Endodermal cell (in vitro differentiated cells): ENCODE measurements at places on chromosomes 16 and 17. TPM values are rescaled to one million over a fixed set of nuclear protein-coding genes. Genes with fewer than 3 reads are reported as not detected.

GRCh38 chr17:18331879-18332278 lies 16.8 kb downstream of the SMCR8 start:
- H3K36me3 ChIP-seq, result peaks cover 62% of the 10 kb centered on the region
- peak; percentile 52 for DNase-seq
- no peak overlapping the region for H3K27ac ChIP-seq
- no peaks in the 10 kb centered on the region for H3K27me3 ChIP-seq

GRCh38 chr16:53945996-53946395 lies 242.0 kb downstream of the FTO start:
- DNase-seq, result no peak
- H3K27ac ChIP-seq, result no peak overlapping the region
- H3K4me1 ChIP-seq, result no peaks in the 10 kb centered on the region
- H3K27me3 ChIP-seq, result no peaks in the 10 kb centered on the region

DNA sequence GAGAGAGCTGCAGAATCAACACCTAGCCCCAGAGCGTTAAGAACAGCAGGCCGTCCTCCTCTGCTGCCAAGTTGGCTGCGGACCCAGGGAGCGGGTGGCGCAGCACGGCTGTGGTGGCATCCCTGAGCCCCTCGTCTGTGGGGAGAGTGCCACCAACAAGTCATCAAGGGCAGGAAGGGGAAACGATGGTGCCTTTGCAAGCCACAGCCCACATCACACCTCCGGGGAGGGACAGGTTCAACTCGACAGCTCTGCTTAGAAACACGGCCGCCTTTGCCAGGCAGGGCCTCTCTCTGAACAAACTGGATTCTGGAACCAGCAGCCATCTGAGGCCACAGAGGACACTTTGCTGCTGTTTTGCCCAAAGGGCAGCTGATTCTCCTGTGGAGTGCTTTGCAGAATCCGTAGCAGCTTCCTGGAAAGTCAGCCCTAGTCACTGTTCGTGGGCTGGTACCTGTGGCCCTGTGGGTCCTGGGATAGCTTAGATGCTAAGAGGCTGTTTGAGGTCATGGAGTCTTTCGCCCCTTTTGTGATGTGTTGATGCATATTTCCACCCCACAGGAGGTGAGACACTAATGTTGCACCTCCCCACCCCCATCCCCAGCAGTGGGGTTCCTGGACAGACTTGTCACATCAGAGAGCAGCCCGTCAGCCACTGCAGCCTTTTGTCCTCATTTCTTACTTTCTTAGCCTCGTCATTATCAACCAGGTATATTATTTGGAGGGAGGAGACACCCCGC lies 270.6 kb downstream of the CPPED1 start:
- no peak for DNase-seq
- no peaks in the 10 kb centered on the region for H3K36me3 ChIP-seq
- no peaks in the 10 kb centered on the region for H3K4me1 ChIP-seq

GRCh38 chr16:24508614-24509013 lies 30.8 kb upstream of the RBBP6 start:
- H3K27ac ChIP-seq, result no peak overlapping the region
- H3K4me3 ChIP-seq, result no peak overlapping the region
- no peaks in the 10 kb centered on the region for H3K36me3 ChIP-seq

Gene USP31
- total RNA-seq, result 16.9 and 19.9 TPM in 2 replicates

Gene IRX3
- 16.4 and 17.3 TPM in 2 replicates for total RNA-seq

GRCh38 chr17:350706-351448 lies 1.7 kb downstream of the RPH3AL start:
- no peaks in the 10 kb centered on the region for H3K36me3 ChIP-seq
- no peak overlapping the region for H3K27ac ChIP-seq
- peak; percentile 65 for DNase-seq
- H3K4me1 ChIP-seq, result peaks cover 15% of the 10 kb centered on the region
- no peaks in the 10 kb centered on the region for H3K27me3 ChIP-seq

- DNase-seq, result no peak
- H3K27me3 ChIP-seq, result no peaks in the 10 kb centered on the region
- H3K36me3 ChIP-seq, result no peaks in the 10 kb centered on the region
These were observed 92.4 kb downstream of the KPNA2 start for GRCh38 chr17:68127914-68128313.

DNA sequence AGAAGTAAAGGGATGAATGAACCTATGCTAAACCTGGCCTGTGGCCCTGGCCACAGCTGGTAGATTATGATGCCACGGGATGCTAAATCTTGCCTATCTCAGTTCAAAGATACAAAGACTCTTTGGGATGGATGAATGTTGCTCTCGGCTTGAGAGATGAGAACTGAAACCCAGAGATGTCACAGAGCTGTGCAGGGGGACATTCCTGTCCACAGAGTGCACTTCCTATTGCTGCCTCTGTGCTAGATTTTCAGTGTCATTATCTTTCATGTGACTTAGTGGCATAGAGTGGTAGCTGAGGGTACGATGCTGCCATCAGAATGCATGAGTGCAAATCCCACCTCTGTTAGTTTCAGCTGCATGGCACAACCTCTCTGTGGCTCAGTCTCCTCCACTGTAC lies 2.3 kb upstream of the MT1M start:
- no peaks in the 10 kb centered on the region for H3K4me1 ChIP-seq
- peaks cover 96% of the 10 kb centered on the region for H3K27me3 ChIP-seq
- H3K4me3 ChIP-seq, result no peak overlapping the region

GRCh38 chr17:44222112-44222869 lies 2.8 kb upstream of the UBTF start:
- H3K4me1 ChIP-seq, result no peaks in the 10 kb centered on the region
- DNase-seq, result peak; percentile 93
- H3K36me3 ChIP-seq, result peaks cover under 1% of the 10 kb centered on the region

- H3K4me3 ChIP-seq, result no peak overlapping the region
- H3K27ac ChIP-seq, result no peak overlapping the region
- H3K27me3 ChIP-seq, result no peaks in the 10 kb centered on the region
- H3K36me3 ChIP-seq, result no peaks in the 10 kb centered on the region
- H3K4me1 ChIP-seq, result peaks cover 5% of the 10 kb centered on the region
- peak; percentile 66 for DNase-seq
These were observed 128.4 kb downstream of the WWOX start for GRCh38 chr16:78227855-78228254.

Gene SLFN12L
- not detected in 2 replicates for total RNA-seq

GRCh38 chr17:61805399-61805798 lies 57.9 kb downstream of the BRIP1 start:
- no peak for DNase-seq
- H3K27me3 ChIP-seq, result no peaks in the 10 kb centered on the region
- H3K4me3 ChIP-seq, result no peak overlapping the region
- H3K27ac ChIP-seq, result no peak overlapping the region
- no peaks in the 10 kb centered on the region for H3K36me3 ChIP-seq
- peaks cover 5% of the 10 kb centered on the region for H3K4me1 ChIP-seq

Gene SHBG
- total RNA-seq, result 1.9 and 2.4 TPM in 2 replicates

Gene MMP25
- 4.5 to 5.8 TPM (median 4.6 TPM) in 3 replicates for total RNA-seq

Gene ETV4
- 83.0 and 83.5 TPM in 2 replicates for total RNA-seq

DNA sequence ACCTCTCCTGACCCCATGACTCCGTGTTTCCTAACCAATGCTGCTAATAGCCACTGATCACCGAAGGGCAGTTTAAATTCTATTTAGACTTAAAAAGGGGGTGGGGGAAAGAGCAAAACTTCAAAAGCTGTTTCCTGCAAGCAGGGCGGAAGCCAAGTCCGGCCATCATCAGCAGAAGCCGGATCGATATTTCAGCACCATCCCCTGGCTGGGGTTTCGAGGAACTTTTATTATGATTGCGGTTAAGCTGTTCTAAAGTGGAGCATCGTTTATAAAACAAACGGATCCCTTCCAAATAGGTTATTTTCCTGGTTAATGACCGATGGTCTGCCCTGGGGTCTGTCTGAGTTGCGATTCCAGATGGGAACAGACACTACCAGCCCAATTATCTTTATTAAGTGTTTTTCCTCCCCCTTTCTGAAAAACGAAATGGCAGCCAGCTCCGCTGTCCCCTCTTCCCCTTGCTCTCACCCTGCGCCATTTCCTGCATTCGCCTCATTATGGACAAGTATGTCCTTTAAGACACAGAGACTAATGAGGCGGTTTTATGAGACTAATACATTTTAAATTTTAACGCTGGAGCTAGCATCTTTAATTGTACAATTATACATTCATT lies 76.1 kb upstream of the IRX3 start:
- H3K36me3 ChIP-seq, result no peaks in the 10 kb centered on the region
- H3K4me1 ChIP-seq, result peaks cover 24% of the 10 kb centered on the region
- H3K27me3 ChIP-seq, result no peaks in the 10 kb centered on the region
- no peak overlapping the region for H3K4me3 ChIP-seq
- H3K27ac ChIP-seq, result peak overlapping the region; percentile 14
- DNase-seq, result no peak

- H3K4me1 ChIP-seq, result peaks cover 10% of the 10 kb centered on the region
- no peak overlapping the region for H3K4me3 ChIP-seq
- peak; percentile 79 for DNase-seq
- no peak overlapping the region for H3K27ac ChIP-seq
- peaks cover 22% of the 10 kb centered on the region for H3K27me3 ChIP-seq
These were observed 63.7 kb upstream of the LYRM9 start for GRCh38 chr17:27956601-27957445.

DNA sequence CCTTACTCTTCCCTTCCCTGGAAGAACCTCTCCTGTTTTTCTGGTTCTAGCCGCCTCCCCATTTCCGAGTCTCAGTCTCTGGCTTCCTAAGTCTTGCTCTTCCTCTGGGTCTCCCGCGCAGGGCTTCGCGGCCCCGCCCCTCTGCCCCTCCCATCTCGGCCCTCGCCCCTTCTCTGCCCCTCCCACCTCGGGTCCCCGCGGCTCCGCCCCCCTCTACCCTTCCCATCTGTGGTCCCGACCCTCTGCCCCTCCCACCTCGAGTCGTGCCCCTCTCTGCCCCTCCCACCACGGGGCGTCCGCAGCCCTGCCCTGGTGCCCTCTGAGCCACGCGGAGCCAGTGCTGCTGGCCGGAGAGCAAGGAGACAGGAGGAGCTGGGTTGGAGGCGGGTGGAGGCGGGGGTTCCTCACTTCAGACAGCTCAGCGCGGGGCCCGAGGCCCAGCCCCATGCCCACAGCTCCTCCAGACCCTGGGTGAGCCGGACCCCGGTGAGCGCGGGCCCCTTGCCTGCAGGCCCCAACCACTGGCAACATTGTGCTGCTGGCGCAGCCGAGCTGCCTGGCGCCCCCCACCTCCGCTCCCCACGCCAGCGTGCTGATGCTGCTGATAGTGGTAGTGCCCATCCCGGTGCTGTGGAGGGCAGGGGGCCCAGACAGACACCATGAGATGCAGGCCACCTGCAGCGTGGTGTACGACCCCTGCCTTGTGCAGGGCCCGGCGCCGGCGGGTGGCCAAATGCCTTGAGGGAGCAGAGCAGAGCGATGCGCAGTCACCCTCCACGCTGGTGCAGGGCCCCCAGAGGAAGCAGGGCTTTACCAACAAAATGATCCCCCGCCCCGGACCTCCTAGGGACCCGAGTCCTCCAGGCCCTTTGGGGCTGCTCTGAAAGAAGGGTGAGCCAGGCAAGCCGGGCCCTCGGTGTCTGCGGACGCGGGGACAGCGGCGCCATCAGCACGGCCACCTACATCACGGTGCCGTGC lies 2115.3 kb downstream of the TP53TG3F start:
- no peak for DNase-seq
- no peak overlapping the region for H3K4me3 ChIP-seq
- no peaks in the 10 kb centered on the region for H3K36me3 ChIP-seq
- no peak overlapping the region for H3K27ac ChIP-seq

DNA sequence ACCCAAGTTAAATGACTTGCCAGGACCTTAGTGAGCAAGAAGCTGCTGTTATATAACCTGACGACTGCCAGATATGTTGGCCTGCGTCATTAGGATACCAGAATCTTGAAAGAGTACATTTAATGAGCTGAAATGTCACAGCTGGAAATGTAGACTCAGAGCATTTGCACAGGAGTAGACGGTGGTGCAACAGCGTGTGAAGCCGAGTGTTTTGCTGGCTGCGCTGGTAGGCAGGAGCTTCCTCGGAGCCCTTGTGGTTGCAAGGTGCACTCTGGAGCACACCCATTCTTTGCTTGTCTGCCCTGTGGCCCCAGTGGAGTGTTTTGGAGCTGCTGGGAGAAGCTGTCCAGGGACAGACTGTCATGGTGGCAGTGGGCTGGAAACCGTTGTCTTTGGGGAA lies 79.3 kb downstream of the BANP start:
- no peak for DNase-seq
- no peaks in the 10 kb centered on the region for H3K36me3 ChIP-seq
- H3K27ac ChIP-seq, result no peak overlapping the region

GRCh38 chr16:27620541-27620940 lies 70.6 kb downstream of the KATNIP start:
- H3K36me3 ChIP-seq, result peaks cover 7% of the 10 kb centered on the region
- H3K27me3 ChIP-seq, result no peaks in the 10 kb centered on the region
- no peak for DNase-seq
- peaks cover 8% of the 10 kb centered on the region for H3K4me1 ChIP-seq
- no peak overlapping the region for H3K4me3 ChIP-seq
- no peak overlapping the region for H3K27ac ChIP-seq

Gene PPL
- total RNA-seq, result 24.1 to 40.8 TPM (median 37.8 TPM) in 3 replicates

DNA sequence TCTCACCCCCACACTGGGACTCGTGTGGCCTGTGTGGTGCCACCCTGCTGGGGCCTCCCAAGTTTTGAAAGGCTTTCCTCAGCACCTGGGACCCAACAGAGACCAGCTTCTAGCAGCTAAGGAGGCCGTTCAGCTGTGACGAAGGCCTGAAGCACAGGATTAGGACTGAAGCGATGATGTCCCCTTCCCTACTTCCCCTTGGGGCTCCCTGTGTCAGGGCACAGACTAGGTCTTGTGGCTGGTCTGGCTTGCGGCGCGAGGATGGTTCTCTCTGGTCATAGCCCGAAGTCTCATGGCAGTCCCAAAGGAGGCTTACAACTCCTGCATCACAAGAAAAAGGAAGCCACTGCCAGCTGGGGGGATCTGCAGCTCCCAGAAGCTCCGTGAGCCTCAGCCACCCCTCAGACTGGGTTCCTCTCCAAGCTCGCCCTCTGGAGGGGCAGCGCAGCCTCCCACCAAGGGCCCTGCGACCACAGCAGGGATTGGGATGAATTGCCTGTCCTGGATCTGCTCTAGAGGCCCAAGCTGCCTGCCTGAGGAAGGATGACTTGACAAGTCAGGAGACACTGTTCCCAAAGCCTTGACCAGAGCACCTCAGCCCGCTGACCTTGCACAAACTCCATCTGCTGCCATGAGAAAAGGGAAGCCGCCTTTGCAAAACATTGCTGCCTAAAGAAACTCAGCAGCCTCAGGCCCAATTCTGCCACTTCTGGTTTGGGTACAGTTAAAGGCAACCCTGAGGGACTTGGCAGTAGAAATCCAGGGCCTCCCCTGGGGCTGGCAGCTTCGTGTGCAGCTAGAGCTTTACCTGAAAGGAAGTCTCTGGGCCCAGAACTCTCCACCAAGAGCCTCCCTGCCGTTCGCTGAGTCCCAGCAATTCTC lies 27.4 kb downstream of the STH start:
- no peaks in the 10 kb centered on the region for H3K27me3 ChIP-seq
- peak; percentile 76 for DNase-seq
- no peak overlapping the region for H3K4me3 ChIP-seq
- peaks cover 7% of the 10 kb centered on the region for H3K4me1 ChIP-seq
- H3K27ac ChIP-seq, result peak overlapping the region; percentile 42

- peaks cover 53% of the 10 kb centered on the region for H3K36me3 ChIP-seq
- no peak overlapping the region for H3K4me3 ChIP-seq
- H3K27me3 ChIP-seq, result no peaks in the 10 kb centered on the region
- no peak for DNase-seq
- H3K27ac ChIP-seq, result no peak overlapping the region
These were observed 13.7 kb upstream of the MNT start for GRCh38 chr17:2414446-2415064.
